Fibroblast of skin of left biceps (primary cell): ENCODE measurements at places on chromosomes 1 and 21.

DNA sequence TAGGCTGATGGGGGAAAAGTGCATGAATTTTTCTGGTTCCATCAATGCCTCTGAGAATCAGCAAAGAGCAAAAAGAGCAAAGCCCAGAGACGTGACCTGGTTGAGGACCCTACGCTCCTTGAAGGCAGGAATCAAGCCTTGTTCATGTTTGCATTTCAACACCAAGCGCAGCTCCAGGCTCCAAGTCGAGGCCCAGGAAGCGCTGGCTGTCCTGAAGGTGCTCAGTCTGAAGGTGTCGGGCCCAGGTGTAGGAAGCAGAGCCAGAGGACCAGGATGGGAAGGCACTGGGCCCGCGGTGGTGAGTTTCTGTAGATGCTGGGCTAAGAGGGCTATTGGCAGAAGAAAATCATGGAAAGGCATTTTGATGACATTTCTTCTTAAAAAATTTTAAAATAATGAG is 25.6 kb upstream of the KCNE2 start:
- DNase-seq: no peak

- no peak for DNase-seq
Measured at GRCh38 chr1:6969762-6970161, 184.5 kb downstream of the CAMTA1 start.

DNA sequence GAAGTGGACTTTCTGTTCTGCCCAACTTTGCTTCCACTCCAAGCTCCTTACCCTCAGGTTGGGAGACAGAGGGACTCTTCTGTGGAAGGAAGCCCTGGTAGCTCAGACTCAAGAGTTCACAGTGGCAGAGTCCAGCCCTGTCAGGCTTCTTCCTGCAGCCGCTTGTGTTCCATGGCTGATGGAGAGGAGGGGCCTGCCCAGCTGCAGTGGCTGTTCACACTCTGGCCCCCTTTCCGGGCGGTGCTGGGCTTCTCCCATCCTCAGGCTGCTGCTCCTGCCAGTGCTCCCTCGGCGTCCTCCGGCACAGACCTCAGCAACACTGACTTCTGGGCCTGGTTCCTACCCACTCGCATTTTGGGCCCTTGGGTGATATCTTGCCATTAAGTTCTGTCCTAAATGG is 4.0 kb downstream of the KRTAP10-1 start:
- no peak for DNase-seq

DNA sequence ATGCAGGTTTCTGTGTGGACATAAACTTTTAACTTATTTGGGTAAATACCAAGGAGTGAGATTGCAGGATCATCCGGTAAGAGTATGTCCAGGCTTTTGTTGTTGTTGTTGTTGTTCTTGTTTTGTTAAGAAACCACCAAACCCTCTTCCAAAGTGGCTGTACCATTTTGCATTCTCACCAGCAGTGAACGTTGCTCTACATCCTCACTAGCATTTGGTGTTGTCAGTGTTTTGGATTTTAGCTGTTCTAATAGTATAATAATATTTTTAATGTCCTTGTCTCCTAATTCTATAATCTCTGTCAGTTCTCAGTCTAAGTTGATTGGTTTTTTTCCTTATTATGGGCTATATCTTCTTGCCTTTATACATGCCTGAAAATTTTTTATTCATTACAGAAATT is 37.8 kb downstream of the TENT5C start:
- DNase-seq: no peak

GRCh38 chr1:115771847-115772457 is 3.4 kb upstream of the CASQ2 start:
- DNase-seq: peak; percentile 60

- no peak for DNase-seq
Measured at GRCh38 chr21:17697473-17697872, 84.8 kb upstream of the BTG3 start.

DNA sequence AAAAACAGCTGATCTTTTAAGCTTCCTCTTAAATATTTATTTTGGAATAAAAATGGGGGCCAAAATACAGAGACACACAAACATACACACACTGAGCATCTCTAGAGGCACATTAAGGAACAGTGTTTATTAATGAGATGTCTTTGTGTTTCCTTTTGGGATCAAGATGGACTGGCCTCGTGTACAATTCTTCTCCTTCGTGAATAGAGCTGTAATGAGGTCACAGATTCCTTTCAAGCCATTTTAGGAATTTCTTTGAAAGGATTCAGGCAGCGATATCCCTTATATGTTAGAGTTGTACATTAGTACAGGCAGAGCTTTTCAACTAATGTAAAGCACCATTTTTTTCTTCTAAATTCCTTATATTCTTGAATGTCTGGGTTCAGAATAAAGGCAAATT is 295.7 kb downstream of the CHRM3 start:
- DNase-seq: no peak

GRCh38 chr1:209219791-209220524 is 363.6 kb upstream of the CAMK1G start:
- no peak for DNase-seq

GRCh38 chr1:157774412-157774811 is 2.5 kb downstream of the FCRL2 start:
- no peak for DNase-seq

DNA sequence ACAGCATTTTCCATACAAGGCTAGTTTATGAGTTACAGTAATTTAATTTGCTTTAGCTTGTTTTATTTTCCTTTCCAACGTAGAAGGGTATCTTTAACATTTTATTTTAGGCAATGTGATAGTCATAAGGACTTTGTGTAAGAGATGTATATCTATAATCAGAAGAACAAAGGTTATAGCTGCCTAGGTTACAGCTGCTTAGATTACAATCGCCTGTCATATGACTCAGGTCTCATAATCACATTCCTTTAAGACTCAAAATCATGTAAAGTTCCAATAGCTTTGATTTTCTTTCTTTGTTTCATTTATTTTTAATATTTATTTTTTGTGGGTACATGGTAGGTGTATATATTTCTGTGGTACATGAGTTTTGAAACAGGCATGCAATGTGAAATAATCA is 37.8 kb upstream of the COP1 start:
- no peak for DNase-seq

DNA sequence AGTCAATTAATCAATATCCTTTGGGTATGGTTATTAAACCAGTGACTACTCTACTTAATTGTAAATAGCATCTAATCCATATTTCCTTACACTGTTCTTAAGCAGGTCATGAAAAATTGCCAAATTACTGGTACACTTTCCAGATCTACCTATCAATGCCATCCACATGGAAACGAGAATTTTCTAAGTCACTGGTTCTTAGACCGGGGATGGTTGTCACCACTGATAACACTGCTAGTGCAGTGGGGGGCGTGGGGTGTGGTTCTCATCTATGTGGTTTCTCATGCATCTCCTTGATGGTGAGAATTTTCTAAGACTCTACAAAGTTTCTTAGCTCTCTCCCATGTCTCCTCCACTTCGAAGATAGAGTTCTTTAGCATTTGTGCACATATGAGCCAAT is 63.7 kb upstream of the COG2 start:
- no peak for DNase-seq

- DNase-seq: no peak
Measured at GRCh38 chr1:104787866-104788510, 1038.3 kb downstream of the AMY1C start.

GRCh38 chr1:46190539-46190938 is 7.7 kb downstream of the POMGNT1 start:
- no peak for DNase-seq

DNA sequence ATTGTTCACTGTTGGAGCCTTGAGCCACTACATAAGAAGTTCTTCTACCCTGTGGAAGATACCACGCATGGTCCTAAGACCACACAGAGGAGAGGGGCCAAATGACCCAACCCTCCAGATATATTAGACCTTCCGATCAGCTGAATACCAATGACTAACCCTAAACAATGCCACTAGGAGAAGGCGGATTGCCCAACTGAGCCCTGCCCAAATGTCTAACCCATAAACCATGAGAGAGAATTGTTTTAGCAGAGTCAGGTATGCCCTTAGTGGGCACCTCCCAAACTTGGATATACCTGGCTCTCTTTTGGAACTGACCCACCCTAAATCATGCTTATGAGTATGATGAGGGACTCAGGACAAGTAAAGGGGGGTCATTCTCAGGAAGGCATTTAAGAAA is 12.3 kb downstream of the SMG5 start:
- DNase-seq: no peak

DNA sequence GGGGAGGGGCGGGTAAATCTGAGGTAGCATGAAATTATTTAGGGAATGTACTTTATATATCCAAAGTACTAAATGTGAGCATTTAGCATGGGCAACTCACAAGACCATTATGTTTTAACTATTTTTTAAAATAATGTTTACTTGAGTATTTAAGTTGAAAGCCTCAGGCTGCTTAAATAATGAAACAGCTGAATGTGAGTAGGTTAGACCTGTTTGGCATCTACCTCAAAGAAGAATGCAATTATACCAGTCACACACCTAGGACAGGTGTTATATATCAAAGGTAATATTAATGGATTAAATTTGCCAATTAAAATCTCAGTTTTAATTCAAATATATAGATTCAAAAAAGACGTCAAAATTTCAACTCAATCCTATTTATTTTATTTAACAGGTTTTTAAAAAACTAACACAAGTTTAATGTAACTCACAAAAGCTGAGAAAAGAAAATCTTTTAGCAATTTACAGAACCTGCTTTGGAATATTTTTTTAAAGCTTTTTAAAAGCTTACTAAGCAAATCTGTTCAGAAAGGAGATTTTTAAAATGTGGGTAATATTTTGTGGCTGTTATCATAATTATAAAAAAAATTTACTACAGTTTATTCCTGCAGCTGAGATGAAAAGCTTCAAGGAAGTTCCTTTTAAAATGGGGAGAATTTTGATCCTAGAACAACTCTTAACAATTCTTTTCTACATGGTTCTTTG is 104.6 kb upstream of the LBR start:
- no peak for DNase-seq

- no peak for DNase-seq
Measured at GRCh38 chr1:182495693-182496092, 45.7 kb downstream of the RGSL1 start.

- DNase-seq: no peak
Measured at GRCh38 chr1:18149027-18149641, 41.5 kb downstream of the IGSF21 start.

- peak; percentile 69 for DNase-seq
Measured at GRCh38 chr1:93625582-93626327, 55.9 kb downstream of the BCAR3 start.

GRCh38 chr1:246365708-246366107 is 141.4 kb downstream of the SMYD3 start:
- no peak for DNase-seq

GRCh38 chr21:42007356-42007940 is 2.7 kb downstream of the ZBTB21 start:
- DNase-seq: no peak
